ENCODE measurements at places on chromosomes 16 and 17.

- no peak for DNase-seq
Measured at GRCh38 chr16:47973552-47973951, 182.2 kb downstream of the ABCC12 start.

- no peak for DNase-seq
Measured at GRCh38 chr16:70757183-70757582, 43.8 kb downstream of the VAC14 start.

- no peak for DNase-seq
Measured at GRCh38 chr16:9300252-9300651, 208.8 kb downstream of the HAPSTR1 start.

DNA sequence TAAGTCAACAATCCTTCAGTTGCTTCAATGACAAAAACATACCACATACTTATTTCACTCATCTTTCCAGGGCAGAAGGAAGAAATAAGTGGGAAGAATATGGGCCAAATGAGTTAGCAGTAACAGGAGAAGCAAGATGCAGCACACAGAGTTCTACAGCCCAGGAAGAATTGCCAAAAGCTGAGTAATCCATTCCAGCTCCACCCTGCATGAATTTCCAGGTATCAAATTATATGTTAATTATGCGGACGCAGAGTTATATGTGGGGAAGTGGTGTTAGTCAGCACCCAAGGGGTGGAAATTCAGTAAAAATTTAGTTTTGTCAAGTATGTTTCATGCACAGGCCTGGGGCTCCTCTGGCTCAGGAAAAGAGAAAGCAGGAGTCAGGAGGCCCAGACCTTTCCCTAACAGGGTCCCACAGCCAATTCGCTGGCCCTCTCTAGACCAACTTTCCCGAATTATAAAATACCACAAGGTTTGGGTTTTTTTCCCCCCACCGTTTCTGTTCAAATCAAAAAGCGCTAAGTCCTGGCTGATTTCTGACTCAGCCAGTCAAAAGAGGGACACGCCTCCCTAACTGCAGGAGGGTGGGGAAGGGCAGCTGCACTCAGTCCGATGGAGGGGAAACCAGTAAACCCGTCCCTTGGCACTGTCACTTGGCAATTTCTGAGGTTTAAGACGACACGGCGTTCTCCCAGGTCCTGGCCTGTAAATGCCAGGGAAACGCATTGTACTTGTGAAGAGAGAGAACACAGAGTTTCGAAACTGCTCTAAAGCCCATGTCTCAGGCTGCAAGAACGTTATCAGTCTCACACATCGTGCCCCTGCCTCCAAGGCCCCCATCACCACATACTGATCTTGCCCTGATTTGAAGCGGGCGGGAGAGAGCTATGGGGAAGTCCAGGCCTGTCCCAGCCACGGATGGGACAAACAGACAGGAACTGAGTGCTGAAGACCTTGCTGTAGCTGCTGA, 58.1 kb downstream of the ZFHX3 start:
- DNase-seq = no peak

- DNase-seq = no peak
Measured at GRCh38 chr17:42475835-42476234, 17.2 kb downstream of the ATP6V0A1 start.

DNA sequence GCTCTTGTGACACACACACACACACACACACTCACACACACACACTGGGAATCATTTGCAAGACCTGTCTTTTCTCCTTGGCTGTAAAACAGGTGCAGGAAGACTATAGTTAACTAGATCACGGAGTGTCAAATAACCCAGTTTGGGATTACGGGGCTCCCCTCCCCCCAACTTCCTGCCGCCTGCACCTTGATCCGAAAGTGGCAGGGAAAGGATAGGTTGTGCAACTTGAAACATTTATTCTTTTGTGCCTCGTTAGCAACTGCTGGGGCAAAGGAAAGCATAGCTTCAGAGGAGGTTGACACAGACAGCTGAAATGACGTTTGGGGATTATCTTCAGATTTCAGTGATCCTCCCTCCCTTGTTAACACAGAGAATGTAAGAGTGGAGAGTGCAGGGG, 149.5 kb downstream of the NTN1 start:
- DNase-seq = no peak

- DNase-seq = no peak
Measured at GRCh38 chr17:34633351-34633750, 54.0 kb downstream of the TMEM132E start.

DNA sequence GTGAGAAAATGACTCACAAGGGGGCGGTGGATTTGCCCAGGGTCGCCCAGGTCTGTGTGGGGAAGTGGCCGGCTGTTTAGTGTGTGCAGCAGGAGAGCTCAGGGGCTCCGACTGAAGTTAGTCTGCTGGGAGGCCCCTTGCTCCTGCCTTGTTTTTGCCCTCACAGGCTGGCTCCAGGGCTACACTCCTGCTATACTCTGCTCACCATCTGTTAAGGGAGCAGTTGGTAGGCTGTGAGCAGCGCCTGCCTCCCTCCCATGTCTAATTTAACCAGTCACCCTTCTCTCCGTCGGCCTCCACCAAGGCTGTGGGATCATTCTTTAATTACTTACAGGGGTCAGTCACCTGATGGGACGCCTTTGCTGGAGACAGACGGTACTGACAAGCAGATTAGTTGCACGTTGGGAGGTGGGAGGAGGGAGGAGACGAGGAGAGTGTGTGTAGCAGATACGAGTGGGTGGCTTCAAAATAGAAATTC, 35.5 kb downstream of the KSR1 start:
- no peak for DNase-seq

- DNase-seq = no peak
Measured at GRCh38 chr16:78122774-78123315, 23.4 kb downstream of the WWOX start.

GRCh38 chr16:81939164-81940056, 71.9 kb downstream of the SDR42E1 start:
- DNase-seq = no peak

DNA sequence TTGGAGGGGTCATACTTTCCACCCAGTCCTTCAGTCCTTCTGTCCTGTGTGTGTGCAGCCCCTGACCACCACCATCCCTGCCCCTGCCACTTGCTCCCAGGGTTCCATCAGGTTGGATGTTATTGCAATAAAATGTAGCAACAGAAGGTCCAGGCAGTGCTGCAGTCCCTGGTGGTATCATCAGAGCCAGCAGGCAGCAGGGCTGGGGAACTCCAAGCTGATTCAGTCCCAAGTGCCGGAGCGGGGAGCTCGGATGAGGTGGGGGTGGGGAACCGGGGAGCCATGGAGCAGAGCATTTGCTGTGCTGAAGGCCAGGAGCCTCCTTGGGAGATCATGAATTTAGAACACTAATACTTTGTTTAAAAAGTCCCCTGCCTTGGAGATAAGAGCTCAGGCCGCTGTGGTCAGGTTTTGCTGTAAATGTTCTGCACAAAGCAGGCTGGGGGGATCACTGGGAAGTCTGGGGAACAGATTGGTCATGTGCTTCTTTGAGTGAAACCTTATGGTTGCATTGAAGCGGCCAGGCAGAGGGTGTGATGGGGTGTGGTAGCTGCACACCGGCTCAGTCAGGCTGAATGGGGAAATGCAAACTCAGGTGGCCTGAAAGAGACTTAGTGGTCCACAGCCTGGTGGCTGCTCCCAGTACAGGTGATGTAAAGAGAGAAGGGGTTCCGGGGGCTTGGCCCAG, 225.9 kb downstream of the SEC14L1 start:
- DNase-seq = no peak
